CD4-positive, alpha-beta T cell treated with Interleukin-17A for 1 hour (primary cell): ENCODE measurements at places on chromosomes 7 and 10.

- no peak for DNase-seq
Observed at GRCh38 chr10:43069211-43069515, 7.7 kb upstream of the RET start.

DNA sequence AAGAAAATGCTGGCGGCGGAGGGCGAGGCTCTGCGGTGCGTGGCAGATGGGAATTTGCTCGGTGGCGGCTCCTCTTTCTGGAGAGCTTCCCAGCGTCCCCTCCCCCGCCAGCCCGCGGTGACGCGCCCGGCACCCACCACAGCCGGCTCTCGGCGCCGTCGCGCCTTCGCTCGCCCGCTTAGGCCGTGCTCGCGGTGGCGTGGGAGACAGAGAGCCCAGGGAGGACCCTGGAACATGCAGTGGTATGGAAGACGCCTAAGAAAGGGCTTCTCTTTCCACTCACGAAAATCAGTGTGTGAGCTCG, 576 bp upstream of the CSGALNACT2 start:
- DNase-seq, result peak; percentile 35

- DNase-seq, result no peak
Observed at GRCh38 chr7:120941856-120942255, 8.7 kb upstream of the ING3 start.

DNA sequence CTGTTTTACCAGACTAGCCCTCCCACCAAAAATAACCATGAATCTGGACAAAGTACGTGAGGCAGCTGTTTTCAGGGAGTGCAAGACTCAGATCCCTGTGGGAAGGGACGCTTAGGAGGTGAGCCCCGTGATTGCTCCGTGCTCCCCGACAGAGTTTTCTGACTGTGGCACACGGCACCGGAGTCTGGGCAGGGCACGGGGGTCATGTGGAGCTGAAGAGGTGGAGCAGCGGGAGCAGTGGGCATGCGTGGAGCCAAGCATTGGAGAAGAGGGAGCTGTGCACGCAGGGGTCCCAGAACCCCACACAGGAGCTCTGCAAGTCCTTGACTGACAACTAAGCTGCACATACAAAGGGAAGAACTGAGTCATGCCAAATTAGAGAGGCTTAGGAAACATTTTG, 11.1 kb upstream of the CAMK2B start:
- no peak for DNase-seq

DNA sequence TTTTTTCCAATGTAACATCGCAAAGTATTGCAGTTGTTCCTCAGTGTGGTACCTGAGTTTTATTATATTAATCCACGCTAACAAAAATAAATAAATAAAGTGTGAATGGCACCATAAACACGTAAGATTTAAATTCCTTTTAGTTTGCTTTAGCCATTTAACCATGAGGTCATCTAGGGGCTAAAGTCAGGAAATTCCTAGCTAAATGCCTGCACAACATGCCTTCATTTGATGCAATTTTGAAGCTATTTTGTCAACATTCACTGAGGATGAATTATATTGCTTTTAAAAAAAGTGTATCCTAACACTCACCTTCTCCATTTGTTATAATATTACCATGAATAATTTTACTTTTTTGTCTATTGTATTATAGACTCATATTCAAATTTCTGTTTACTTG, 714.4 kb downstream of the GATA3 start:
- DNase-seq, result no peak

DNA sequence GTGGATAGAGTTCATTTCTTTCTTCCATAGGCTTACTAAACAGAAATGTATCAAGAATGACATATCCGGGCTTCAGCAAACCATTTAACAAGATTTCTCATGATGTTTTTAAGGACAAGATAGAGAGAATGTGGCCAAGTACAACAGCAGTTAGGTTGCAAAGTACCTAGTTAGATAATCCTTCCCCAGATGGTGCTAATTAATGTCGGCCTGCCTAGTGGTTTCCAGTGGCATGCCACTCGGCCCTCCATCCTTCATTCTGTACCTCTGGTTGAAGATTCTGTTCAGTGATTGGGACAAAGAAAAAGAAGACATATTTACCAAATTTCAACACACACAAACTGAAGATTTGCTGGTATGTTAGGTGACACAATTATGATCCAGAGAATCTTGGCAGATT, 212.1 kb downstream of the MACC1 start:
- DNase-seq, result no peak

DNA sequence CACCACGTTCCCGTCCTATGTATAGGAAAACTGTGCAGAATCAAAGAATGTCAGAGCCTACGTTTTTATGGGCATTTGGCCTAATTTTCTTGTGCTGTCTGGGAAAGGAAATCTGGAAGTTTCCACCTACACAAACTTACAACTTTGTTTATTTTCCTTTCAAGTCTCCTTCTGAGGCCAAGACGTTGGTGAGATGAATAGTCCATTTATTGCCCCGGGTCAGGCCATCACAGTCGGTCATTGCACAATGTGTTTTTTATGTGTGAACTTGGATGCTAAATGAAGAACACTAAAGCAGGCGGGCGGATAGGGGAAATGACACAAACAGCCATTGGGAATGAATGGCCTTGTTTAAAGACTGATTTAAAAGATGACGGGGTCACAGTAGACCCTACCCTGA, 38.6 kb downstream of the TRIL start:
- DNase-seq, result no peak

- no peak for DNase-seq
Observed at GRCh38 chr10:129552119-129552518, 85.1 kb downstream of the MGMT start.

GRCh38 chr7:12434012-12434642, 30.5 kb upstream of the VWDE start:
- no peak for DNase-seq

DNA sequence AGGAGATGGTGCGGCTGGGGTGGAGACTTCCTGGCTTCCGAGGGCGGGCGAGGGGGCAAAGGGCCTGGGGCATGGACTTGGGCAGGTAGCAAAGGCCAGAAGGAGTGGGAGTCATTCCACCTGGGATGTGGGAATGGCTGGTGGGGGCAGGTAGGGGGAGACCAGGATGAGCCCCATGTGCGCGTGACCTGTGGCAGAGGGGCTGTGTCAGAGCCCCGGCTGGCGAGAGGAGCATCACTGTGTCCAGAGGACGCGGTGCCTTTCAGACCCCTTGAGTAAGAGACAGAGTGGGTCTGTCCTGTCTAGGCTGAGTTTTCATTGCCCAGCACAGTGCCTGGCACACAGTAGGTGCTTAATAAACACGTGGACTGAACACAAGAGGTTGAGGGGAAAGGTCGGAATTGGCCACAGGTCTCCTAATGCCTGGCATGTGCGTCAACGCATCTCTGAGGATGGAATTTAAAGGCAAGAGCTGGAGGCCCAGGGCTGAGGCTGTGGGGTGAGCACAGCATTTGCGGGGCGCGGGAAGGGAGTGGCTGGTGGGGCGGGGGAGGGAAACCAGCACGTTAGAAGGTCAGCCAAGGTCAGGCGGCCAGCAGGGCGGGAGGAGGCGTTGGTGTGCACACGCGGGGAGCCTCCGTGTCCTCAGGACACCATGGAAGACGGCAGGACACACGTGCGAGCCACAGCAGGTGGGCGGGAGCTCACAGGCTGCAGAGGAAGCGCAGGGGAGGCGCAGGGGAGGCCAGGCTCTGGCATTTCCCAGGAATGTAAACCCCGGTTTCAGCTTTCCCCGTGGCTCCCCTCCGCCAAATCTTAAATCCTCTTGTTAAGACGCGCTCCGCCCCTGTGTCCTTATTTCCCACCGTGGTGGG, 51.8 kb downstream of the CUX1 start:
- DNase-seq, result no peak

DNA sequence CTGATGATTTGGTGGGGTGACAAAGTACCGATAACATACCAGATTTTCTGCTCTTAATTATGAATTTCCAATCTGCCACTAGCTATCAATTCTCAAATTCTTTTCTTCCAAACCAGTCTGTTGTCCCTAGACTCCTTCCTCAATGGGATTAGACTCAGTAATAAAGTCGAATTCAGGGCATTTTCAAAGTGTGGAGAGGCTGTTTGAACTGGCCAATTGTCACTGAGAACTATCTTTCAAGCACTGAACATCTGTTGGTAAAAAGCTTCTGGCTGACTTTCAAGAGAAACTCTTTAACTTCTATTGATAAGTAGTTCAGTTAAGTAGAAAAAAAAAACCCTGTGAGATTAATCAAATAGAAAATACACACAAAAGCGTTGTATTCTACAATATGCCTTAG, 108.9 kb downstream of the SAMD9 start:
- no peak for DNase-seq

DNA sequence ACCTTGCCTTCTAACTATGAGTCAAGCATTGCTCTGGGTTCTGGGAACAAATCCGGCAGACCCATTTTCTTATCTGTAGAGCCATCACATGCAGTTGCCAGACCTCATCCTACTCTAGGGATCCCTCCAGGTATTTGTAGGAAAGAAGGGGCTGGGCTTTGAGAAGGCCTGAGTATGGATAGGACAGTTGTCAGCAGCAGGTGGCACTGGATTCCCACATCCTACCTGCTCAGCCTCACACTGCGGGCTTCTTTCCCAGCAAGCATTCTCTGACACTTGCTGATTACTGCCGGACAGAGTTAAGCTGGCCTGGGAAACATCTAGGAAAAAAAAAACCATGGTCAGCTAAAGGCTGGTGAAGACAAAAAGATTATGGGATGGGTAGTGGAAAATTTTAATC, 224.1 kb downstream of the CCSER2 start:
- no peak for DNase-seq

GRCh38 chr10:71085689-71086438, 126.5 kb upstream of the UNC5B start:
- DNase-seq, result no peak

- no peak for DNase-seq
Observed at GRCh38 chr7:36486336-36486735, 96.7 kb downstream of the ANLN start.

DNA sequence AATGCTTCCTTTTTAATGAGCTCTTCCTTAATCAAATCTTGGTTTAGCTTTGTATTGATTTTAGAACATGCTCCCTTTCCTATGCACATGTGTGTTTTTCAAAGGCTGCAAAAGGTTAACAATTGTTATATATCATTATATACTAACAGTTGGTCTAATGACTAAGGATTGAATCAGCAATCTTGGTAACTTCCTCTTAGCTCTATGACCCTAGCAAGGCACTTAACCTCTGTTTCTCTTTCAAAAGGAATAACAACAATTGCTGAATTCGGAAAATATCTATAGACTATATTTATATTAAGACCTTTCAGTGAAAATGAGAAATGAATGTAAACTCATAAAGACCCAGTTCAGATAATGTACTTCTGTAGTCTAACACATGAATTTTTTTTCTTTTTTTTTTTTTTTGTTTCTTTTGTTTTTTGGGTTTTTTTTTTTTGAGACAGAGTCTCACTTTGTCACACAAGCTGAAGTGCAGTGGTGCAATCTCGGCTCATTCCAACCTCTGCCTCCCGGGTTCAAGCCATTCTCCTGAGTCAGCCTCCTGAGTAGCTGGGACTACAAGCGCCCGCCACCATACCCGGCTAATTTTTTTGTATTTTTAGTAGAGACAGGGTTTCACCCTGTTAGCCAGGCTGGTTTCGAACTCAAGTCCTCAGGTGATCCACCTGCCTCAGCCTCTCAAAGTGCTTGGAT, 48.8 kb downstream of the HOXA1 start:
- no peak for DNase-seq

DNA sequence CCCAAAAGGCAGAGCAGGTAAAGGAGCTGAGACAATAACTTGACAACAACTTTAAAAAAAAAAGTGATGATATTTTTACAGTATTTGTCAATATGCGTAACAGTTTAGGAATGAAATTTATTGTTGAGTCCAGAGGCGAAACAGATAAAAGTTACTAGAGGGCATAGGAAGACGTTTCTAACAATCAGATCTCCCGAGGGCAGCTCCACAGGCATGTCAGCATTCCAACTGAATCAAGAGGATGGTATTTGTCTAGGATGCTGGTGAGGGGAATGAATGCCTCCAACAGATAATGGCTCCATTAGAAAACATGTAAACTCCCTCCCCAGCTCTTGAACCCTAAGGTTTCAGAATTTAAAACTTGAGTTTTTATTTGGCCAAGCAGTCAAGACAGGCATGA, 733.9 kb upstream of the SORCS1 start:
- no peak for DNase-seq

DNA sequence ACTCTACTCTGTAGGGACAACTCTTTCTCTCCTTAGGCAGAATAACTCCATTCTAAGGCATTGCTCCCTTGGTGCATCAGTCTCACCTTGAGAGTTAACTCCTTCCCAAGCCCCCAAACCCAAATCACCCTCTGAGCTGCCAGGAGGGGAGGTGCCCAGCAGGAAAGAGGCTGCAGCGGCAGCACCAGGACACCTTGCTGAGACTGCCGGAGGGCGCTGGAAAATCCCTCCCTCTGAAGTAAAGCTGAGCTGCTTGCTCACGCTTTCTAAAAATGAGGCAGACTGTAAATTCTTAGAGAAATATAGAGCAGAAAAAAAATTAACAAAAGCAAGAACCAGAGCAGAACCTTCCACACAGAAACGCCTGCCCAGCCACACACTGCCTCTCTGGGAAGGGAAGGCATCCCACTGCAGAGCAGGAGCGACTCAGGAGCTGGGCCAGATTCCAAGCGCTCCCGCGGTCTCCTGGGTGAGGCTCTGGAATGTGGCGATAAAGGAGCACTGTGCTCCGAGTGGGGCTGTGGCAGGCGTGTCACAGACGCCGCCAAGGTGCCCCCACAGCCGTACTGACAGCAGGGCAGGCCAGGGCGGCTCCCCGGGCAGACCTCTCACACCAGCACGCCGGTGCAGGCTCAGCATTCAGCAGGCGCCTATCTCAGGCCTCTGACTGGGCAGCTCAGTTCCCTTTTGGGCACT, 202.1 kb downstream of the TNS3 start:
- no peak for DNase-seq

- no peak for DNase-seq
Observed at GRCh38 chr10:80480852-80481251, 26.7 kb downstream of the TSPAN14 start.

GRCh38 chr7:44157116-44158080, 16.3 kb upstream of the MYL7 start:
- DNase-seq, result no peak

- no peak for DNase-seq
Observed at GRCh38 chr7:145168879-145169278, 333.0 kb upstream of the TPK1 start.

GRCh38 chr10:72146071-72146470, 57.7 kb upstream of the SPOCK2 start:
- no peak for DNase-seq

- no peak for DNase-seq
Observed at GRCh38 chr7:745431-746154, 18.5 kb upstream of the PRKAR1B start.

DNA sequence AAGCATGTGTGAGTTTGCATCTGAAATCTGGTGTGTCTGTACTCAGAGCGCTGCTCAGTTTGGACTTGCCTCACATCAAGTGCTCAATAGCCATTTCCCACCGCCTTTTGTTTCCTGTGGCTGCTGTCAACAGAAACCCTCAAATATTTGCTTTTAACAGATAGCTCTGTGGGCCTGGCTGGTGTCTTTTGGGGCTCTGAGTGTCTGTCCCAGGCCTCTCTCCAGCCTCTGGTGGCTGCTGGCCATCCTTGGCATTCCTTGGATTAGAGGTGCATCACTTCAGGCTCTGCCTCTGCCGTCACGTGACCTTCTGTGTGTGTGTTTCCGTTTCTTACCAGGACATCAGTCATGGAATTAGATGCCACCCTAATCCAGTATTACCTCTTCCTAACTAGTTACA, 9.3 kb downstream of the YKT6 start:
- no peak for DNase-seq
